ENCODE measurements at places on chromosomes 11 and 22.
A peak's percentile ranks its signal among the peaks of the same experiment; 100 is the strongest.

DNA sequence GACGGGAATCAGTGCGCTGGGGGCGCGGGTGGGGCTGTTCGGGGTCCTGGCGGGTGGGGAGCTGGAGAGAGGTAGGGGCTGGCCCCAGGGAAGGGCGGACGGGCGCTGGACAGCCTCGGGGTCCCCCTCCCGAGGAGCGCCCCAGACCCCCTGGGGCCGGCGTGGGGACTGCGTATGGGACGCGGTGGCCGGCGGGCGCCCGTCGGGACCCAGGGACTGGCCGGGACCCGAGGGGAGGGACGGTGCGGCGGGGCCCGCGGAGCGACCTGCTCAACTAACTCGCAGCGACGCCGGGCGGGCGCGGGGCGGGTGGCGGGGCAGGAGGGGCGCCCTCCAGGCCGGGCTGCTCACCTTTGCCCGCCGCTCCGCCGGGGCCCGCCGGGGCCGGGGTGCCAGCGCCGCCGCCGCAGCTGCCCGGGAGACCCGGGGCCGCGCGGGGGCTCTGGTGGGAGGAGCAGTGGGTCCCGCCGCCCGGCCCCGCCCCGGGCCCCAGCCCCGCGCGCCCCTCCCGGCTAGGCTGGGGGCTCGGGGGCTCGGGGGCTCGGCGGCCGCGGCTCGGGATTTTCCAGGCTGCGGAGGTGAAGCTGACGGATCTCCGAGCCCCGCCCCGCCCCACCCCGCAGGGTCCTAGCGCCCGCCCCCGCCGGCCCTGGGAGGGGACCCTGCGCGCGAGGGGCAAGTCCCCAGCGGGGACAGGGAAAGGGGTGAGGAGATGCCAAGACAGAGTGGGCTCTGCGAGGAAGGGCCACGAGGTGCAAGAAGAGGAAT is 12.3 kb downstream of the STARD10 start:
- DNase-seq = peak; percentile 54

DNA sequence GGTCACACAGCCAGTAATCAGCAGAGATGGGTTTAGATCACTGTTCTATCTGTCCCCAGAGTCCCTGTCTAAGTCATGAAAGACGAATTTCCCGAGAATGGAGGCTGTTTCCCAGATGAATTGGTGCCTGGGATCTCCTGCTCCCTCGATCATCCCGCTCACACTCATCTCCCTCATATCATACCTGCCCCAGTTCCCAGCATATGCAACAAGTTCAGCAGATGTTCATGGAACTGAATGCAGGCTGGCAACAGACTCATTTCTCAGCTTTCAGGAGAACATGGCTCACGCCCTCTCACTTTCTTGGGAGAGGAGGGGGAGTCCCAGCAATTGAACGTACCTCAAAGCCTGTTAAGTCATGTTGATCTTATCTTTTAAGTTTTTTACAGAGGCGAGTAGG is 22.1 kb downstream of the CD6 start:
- no peak for DNase-seq

DNA sequence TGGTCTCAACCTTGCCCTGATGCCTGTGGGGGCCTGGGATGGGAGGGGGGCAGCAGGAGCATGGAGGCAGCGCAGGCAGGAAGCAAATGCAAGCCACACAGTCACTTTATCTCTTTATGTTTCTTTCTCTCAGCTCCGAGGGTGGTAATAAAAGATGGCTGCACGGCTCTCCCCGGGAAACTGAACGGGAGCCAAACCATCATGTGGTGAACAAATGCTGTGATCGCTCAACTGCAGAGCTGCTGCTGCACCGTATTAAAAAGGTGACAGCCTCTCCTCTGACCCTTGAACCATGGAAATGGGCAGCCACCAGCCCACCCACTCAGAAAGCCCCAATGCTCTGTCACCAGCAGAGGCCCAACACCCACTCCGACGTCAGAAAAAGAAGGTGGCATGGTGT is 110.0 kb downstream of the TIMP3 start:
- no peak for DNase-seq

- no peak for DNase-seq
Observed at GRCh38 chr11:121801781-121802180, 314.2 kb downstream of the BLID start.

GRCh38 chr11:6351782-6352382 is 31.6 kb upstream of the CAVIN3 start:
- DNase-seq = no peak

GRCh38 chr22:35039625-35040024 is 26.3 kb upstream of the ISX start:
- no peak for DNase-seq

DNA sequence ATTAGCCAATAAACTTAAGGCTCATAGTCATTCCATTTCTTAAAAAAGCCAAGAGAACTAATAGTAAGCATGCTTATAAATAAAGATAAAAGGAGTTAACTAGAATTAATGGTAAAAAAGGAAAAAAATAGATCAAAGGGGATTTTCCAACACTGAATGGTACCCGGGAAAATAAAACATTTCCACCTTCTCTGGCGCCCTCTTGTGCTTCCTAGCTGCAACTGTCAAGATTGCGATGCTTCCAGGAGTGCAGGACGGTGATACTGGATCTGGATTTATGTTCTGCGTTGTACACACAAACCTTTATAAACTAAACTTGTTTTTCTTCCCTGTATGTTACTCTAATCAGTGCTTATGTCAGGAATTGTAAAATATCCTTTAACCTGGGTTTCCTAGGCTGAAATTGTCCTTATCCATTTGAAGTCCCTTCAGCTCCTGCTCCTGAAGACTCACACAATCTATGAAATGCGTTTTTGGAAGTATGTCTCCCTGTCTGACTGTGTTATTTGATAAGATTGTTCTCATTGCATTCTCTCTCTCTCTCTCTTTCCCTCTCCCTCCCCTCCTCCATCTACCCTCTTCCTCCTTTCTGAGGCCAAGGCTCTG is 9.6 kb upstream of the HTATIP2 start:
- no peak for DNase-seq

- no peak for DNase-seq
Observed at GRCh38 chr11:44305470-44306051, 4.4 kb downstream of the ALX4 start.

- no peak for DNase-seq
Observed at GRCh38 chr11:8068605-8069221, 12.3 kb upstream of the TUB start.

DNA sequence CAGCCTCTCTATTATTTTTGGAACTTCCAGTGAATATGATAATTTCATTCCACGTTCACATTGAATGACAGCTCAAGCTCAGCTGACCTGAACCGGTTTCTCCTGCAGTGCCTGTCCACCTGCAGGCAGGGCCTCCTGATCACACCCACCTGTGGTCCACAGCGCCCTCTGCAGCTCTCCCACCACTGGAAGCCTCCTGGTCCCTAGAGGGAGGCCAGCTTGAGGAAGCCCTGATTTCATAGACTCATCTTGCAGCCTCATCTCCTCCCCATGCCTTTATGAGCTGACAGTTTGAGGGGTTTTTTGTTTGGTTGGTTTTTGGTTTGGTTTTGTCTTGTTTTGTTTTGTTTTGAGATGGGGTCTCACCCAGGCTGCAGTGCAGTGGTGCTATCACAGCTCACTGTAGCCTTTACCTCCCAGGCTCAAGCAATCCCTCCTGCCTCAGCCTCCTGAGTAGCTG is 29.9 kb upstream of the MALAT1 start:
- peak; percentile 34 for DNase-seq

DNA sequence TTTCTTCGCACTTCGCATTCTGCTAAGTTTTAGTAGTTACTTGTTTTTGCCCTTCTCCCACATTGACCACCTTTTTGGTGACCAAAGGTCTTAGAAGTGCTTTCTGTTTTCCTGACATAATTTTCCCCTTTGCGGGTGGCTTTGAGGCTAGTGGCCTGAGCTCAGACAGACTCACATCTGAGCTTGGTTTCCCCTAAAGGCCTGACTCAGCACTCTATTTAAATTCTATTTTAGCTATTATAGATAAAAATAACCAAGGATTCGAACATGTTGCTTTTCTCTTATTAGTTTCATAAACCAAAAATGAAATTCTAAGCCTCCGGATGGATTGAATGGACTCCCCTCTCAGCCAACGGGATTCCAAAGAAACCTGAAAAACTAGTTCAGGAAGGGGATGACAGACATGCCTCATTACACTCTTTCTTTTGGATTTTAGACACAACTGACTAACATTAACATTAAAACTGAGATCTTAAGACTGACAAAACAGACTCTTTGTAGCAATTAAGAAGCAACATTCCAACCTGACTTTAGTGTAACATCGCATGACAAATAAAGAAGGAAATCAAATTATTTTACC is 258.5 kb downstream of the LUZP2 start:
- no peak for DNase-seq

GRCh38 chr11:79414644-79415317 is 26.0 kb downstream of the TENM4 start:
- DNase-seq = no peak

DNA sequence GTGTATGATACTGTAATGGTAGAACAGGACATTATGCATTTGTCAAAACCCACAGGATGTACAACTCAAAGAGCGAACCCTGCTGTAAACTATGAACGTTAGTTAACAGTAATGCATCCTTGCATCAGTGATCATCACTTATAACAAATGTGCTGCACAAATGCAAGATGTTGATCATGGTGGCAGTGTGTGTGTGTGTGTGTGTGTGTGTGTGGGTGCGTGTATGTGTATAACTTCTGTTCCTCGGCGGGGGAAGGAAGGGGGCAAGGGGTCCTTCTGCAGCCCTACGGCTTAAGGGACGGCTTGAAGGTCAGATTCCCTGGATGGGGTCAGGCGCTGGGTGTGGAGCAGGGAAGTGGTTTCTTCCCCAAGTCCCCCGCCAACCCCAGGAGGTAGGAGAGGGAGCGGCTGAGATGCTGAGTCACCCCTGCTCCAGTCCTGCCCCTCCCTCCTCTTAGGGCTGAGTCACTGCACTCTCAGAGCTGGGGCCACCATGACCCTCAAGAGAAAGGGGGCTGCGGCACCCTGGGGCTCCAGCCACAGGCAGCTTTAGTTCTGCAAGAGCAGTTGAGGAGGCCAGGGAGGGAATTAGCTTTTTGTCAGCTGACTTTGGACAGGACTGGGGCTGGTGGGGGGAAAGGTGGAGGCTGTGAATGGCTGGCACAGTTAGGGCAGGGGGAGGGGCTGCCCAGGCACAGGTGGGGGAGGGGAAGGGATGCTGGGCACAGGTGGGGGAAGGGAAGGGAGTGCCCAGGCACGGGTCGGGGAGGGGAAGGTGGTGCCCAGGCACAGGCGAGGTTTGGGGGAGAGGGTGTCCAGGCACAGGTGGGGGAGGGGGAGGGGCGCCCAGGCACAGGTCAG is 8.8 kb upstream of the CTSD start:
- DNase-seq = peak; percentile 11

GRCh38 chr22:41682033-41682807 is 6.4 kb downstream of the SNU13 start:
- peak; percentile 81 for DNase-seq

DNA sequence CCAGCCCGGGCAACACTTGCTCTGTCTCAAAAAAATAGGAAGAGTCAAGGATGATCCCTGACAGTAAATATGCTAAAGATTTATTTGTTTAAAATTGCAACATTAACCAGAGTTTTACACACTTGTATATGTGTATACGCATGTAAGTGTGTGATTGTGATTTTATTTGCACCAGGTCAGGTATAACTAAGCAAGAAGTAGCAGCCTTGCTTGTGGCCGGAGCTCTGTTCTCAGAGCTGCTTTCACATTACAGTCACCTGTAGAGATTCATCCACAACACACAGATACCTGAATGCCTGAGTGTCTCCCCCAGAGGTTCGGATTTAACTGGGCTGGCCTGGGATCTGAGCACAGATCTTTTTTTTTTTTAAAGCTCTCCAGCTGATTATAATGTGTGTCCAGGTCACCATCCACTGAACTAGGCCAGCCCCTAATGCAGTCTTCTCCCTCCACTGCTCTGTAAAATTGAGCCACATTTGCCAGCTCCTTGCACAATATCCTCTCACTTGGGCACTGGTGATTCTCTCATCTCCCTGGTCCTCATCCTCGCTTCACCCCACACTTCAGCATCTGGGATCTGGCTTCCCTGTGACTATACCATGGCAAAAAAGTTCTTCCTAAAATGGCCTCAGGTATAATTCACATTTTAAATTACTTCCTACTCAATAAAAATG is 48.3 kb downstream of the LIF start:
- no peak for DNase-seq

- no peak for DNase-seq
Observed at GRCh38 chr22:22949953-22950352, 62.3 kb downstream of the IGLL5 start.

DNA sequence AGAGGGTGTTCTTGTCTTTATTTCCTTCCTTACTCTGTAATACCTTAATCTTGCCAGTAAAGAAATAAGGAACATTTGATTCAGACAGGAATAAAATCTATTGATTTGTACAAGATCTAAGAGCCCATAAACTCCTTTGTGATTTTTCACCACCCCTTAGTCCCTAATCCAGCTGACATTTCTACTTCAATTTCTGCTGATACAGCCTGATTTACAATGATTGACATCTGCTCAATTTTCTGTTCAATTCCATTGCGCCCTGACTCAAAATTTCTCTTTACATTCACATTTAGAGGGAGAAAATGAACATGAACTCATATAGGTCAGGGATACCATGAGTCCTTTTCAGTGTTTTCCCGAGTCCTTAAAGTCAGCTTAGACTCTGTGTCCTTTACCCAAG is 27.2 kb upstream of the TMEM123 start:
- DNase-seq = no peak

- no peak for DNase-seq
Observed at GRCh38 chr11:87260811-87261210, 223.1 kb downstream of the TMEM135 start.

GRCh38 chr22:47564158-47564450 is 801.7 kb downstream of the TBC1D22A start:
- no peak for DNase-seq

DNA sequence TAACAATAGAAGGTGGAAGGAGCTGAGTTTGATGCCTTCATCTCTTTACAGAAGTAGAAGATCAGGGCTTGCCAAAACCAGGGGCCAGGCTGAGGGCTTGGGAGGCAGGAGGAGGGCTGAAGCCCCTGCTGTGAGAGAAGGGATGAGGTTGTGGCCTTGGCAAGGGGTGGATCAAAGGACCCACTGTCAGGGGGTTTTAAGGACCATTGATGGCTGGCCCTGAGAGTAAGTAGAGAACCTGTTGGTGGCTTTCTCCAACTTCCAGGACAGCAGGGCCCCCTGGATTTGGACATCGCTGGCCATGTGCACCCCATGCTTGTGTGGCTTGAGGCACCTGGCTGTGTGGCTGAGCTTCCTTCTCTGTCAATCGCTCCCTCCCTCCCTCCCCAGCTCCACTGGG is 927.7 kb downstream of the TBC1D22A start:
- no peak for DNase-seq

Data from T-helper 17 cell (primary cell).